ENCODE measurements at places on chromosomes 5 and 9.

- DNase-seq: no peak
Measured at GRCh38 chr9:130478736-130479575, 34.2 kb downstream of the ASS1 start.

DNA sequence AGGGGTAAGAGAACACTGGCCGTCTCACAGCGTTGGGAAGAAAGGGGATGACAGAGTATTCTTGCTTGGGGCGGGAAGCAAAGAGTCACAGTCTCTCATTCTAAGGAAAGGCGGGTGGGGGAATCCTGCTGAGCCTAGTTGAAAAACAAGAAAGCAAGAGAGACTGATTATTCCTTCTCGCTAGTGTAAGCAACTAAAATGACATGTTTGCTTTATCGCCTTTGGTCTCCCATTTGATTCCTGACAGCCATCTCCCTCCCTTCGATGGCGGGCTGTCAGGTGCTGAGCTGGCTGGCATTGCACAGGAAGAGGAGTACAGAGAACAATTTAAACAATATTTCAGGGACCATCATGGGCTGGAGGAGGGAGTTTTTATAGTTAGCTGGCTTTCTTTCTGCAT lies 331.3 kb downstream of the ASTN2 start:
- DNase-seq: no peak

DNA sequence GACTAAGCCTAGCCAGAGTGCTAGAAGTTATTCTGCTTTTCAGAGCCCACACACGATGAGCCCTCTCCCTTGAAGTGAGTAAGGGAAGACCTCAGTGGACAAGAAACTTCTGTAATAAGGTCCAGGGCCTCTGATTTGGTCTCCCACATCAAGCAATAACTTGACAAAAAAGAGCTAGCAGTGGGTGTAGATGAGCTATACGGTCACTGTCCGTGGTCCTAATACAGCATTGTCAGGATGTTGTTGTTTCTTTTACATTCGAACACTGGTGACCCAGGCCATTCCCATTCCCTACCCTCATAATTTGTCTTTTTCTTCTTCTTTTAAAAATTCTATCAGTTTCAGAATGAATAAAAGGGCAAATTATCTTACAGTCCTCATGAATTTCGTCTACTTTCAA lies 5.2 kb downstream of the PCSK1 start:
- no peak for DNase-seq

- no peak for DNase-seq
Measured at GRCh38 chr9:127497656-127498290, 46.5 kb downstream of the LRSAM1 start.

DNA sequence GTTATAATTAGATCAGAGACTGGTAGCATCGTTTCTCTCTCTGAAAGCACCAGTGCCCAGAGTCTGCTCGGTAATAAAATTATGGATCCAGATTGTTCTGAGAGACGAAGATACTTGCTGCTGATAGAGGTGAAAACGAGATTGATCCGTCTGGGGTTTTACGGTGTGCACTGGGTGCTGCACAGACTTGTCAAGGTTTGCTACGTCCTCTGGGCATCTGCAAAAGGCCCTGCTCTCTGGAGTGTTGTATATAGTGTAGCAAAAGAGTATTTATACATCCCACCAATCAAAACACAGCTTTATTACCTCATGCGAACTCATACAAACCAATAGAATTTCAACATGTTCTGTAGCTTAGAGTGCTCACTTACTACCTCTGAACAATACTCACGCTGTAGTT lies 219.3 kb downstream of the PBX3 start:
- no peak for DNase-seq

DNA sequence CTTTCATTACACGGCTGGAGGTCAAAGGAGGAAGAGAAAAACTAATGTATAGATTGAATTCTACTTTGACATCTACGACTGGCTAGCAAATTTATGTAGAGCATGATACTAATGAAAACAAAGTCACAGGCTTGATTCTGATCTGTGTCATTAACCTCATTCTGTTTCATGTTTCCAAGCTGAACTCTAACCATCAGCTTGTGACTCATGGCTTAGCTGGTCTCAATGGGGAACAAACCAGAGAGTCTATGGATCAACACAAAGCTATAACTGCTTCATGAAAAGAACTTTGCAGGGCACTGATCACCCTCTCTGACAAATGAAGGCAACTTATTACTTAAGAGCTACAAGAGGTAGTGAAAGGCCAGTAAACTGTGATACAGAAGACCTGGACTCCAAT lies 23.6 kb upstream of the PDE4D start:
- DNase-seq: peak; percentile 20

Measured in EL (cell line).